Dermis microvascular lymphatic vessel endothelial cell (primary cell): ENCODE measurements at places on chromosomes 2 and 18. TPM values are rescaled to one million over a fixed set of nuclear protein-coding genes. Genes with fewer than 3 reads are reported as not detected.

DNA sequence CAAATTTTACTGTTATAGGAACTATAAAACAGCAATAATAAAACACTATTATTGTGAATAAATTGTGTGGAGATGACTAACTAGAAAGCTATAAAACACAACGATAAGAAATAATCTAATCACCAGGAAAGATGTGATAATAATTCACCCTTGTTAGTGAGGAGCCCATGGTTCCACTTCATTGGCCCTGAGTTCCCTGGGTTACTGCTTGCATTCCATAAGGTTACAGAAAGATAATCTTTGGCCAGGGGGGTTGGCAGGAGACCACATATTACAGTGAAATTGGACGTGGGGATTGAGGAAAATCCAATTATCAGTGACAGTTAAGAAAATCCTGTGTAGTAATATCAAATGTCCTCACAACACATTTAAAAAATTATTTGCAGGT is 2.5 kb upstream of the CPO start:
- DNase-seq = no peak

DNA sequence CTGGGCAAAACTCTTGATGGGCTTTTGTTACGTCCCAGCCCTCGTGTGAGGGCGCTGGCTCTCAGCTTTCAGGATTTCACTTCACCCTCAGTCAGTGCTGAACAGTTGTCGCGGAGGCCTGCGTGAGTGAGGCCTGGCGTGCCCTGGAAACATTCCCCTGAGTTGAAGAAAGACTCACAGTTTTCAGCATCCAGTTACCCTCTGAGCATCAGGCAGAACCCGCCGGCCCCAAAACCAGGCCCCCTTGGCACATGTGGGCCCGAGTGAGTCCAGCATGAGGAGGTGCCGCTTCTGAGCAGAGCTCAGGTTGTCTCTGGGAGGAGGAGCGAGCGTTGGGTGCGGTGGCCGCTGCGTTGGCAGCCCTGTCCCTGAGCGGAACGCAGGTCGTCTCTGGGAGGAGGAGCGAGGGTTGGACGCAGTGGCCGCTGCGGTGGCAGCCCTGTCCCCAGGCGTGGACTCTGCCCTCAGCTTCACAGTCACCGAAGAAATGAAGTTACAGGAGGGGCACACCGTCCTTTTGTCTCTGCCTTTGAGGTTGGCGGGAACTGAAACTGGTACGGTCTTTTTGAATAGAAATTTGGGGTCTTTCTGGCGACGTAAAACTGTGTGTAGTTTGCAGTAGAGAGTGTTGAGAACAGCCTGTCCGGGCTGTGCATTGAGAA is at the start of gene NEU4:
Gene NEU4 (plus strand): TSS at position 473 of the 662 bp plus-strand sequence. CDS start 5,292 bp downstream, outside the sequence.
- no peak for DNase-seq

Gene ACTG2
- total RNA-seq = not detected in 2 replicates

Gene ADAM23
- total RNA-seq = 0.77 and 1.0 TPM in 2 replicates

- DNase-seq = no peak
Observed at GRCh38 chr2:172293952-172294351, 133.4 kb upstream of the ITGA6 start.

Gene ARL5A
- total RNA-seq = 52.9 and 66.4 TPM in 2 replicates

DNA sequence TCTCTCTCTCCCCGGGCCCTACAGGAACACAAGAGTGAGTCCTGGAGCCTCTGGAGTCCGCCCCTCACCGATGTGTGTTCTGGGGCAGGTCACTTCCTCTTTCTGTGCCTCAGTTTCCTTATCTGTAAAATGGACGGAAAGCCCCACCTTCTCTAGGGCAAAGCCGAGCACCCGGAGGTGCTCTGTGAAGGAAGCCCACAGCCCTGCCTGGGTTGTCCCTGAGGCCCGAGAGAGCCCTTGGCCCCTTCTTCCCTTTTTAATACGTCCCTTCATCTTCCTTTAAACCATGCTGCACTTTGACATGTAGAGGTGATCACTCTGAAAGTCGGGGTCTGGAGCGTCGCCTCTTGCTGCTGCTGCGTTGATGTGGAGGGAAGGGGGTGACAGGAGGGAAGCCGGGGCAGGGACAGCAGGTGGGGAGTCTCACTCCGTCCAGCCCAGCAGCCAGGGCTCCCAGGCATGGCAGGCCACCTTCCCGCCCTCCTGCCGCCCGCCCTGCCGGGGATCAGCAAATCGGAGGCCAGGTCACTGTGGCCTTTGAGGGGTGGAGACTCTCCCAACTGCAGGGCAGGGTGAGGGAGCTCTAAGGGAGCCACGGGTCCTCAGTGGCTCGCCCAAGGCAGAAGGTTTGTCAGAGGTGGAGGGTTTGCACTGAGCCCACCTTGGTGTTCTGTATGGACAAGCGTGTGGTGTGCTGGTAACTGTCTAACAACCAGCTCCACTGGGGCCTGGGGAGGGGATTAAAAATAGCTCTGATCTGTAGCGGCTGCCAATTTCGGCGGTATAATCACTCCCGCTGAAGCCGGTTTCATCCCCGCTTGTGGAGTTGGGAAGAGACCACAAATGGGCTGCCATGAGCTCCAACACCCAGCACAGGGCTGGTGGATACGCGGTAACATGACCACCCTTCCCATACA is 135.9 kb upstream of the ID2 start:
- no peak for DNase-seq

Gene CD207
- under 0.01 TPM in 2 replicates for total RNA-seq

GRCh38 chr2:74834792-74835755 is 1.1 kb downstream of the HK2 start:
- peak; percentile 35 for DNase-seq
